ENCODE measurements at places on chromosomes 4 and X.

- no peak for DNase-seq
These were observed 16.0 kb upstream of the FGF16 start for GRCh38 chrX:77431227-77431626.

GRCh38 chrX:67342138-67342537 lies 201.7 kb upstream of the AR start:
- no peak for DNase-seq

DNA sequence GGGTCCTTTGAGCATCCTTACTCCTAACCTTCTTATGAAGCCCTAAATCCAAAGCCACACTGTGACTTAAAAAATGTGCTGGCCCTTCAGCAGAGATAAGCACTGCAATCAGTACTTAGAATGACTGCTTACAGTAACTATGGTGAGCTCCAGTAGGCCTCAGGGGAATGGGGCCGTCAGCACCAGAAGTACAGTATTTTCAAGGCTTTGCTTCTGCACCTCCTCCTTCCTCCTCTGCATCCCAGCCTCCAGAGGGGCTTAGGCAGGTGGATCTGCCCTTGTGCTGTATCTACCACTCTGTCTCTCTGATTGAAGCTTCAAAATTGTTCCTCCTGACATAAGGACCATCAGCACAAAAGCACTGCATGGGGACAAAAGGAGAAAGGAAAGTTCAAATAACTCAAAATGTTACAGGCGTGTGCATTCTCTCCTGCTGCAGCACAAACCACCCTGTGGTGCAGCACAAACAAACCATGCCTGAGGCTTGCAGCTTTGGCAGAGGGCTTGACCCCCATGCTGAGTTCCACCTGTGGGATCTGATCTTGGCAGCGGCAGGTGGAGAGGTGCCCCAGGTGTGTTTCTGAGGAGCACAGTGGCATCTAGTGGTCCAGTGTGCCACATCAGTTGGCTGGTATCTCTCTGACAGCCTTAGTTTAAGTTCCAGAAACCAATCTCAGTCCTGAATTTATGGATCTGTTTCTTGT lies 164.7 kb downstream of the SOWAHB start:
- no peak for DNase-seq

- no peak for DNase-seq
These were observed 106.6 kb upstream of the PDE5A start for GRCh38 chr4:119735165-119735651.

GRCh38 chr4:164977243-164978164 lies at the start of gene TRIM61:
TRIM61 (minus strand) TSS chr4:164977657; CDS start chr4:164970002, 7,655 bp downstream.
- DNase-seq, result no peak

GRCh38 chr4:145979160-145979559 lies 40.5 kb upstream of the ZNF827 start:
- DNase-seq, result no peak

GRCh38 chr4:80186676-80187075 lies 10.6 kb upstream of the PRDM8 start:
- DNase-seq, result no peak

GRCh38 chrX:136094962-136095361 lies 52.4 kb upstream of the FHL1 start:
- no peak for DNase-seq

DNA sequence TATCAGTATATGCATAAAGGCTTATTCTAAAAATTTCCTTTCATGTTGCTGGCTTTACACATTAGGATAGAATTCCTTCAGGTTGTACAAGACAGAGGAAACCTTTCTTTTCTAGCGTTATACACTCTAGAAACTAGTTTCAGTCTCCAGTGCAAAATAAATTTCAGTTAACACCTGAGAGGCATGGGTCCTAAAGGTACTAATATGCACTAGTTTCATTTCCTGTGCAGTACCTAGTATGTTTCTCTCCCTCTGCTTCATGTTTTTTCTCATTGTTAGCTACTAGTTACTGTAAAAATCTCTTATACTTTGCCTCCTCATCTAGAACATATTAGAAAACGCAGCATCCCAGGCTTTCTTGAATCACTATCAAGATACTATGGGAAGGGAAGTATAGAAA lies 54.0 kb downstream of the SNX25 start:
- no peak for DNase-seq

GRCh38 chrX:65821721-65822496 lies 154.5 kb downstream of the MSN start:
- peak; percentile 5 for DNase-seq

- DNase-seq, result no peak
These were observed 433.1 kb upstream of the SMIM31 start for GRCh38 chr4:164320847-164321246.

GRCh38 chrX:15673970-15674369 lies 9.4 kb upstream of the CLTRN start:
- no peak for DNase-seq

GRCh38 chr4:118968813-118969212 lies 80.2 kb downstream of the SYNPO2 start:
- no peak for DNase-seq

DNA sequence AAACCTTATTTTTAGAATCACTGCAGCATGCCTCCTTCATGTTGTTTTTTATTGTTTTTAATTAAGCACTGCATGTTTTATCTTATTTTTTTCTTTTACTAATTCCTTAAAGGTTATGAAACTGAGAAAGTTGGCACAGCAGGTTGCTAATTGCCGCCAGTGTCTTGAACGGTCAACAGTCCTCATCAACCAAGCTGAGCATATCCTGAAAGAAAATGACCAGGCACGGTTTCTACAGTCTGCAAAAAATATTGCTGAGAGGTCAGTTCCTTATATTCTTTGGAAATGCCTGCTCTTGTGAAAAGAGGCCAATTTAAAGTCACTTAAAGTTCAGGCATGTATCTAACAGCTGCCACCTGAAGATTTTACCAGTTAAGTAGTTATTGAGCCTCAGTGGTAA lies 76.8 kb downstream of the TEX13B start:
- no peak for DNase-seq

DNA sequence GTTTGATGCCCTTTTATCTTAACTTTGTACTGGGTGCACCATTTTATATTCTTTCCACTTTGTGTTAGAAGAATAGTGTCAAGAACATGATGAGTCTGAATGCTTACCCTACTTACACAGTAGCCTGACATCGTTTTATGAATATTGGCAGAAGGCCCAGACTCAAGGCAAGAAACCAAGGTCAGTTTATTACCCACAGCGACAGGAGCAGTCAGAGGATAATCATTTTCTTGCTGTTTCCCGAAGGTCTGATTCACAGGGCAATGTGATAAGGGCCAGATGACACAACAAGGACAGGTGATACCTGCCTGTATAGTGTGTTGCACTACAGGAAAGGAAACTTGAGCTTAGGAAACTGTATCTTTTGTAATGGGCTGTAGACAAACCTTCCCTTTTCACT lies 417.4 kb downstream of the SPOCK3 start:
- no peak for DNase-seq

DNA sequence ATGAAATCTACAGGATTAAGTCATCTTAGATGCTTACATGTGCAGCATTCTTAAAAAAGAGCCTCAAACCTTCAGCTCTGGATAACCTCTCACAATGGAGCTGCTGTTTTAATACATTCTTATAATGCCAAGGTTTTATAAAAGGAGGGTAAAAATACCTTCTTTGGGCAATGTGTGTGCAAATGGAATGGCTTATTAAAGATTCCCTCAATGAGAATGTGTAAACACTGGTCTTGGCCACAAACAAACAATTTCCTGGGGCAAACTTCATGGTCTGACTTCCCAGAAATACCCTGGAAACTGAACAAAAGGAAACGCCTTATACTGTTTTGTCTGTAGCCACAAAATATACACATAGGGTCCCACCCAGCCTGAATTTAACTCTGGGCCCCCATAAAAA lies 148.6 kb upstream of the INTU start:
- DNase-seq, result no peak

GRCh38 chr4:67480810-67481209 lies 64.5 kb downstream of the CENPC start:
- no peak for DNase-seq

GRCh38 chr4:38347251-38347650 lies 316.7 kb upstream of the KLF3 start:
- no peak for DNase-seq

DNA sequence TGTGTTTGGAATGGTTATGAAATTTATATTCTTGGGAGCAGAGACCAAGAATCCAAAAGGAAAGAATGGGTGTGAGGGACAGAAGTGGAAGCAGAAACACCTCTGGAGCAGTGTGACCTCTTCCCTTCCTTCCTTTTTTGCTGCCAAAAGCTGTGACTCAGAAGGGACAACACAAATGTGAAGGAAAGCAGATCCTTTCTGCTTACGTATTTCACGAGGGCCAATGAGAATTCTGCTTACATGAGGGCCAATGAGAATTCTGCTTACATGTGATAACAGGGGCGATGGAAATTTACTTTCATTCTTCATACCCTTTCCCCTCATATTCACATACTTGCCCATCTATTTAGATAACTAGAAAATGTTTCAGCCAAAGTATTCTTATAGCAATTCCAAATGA lies 404.6 kb downstream of the PRDM5 start:
- DNase-seq, result no peak

DNA sequence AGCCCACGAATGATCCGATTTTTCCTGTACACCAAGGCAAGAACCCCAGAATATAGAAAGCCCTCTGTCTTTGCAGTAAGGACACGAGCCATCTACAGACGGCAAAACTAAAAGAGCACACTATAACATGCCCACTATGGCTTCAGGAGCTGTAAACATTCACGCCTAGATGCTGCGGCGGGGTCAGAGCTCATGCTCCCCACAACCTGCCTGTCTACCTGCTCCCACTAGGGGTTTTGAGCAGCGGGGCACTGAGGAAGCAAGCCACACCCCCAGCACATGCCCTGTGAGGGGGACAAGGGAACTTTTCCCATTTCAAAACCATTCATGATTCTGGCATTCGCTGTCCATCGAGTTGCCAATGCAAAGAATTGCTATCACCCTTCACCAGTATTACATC lies 144.8 kb downstream of the PAPSS1 start:
- no peak for DNase-seq
